ENCODE measurements at places on chromosomes 2 and 18.

GRCh38 chr2:109636317-109636716, 22.2 kb downstream of the SOWAHC start:
- no peak for DNase-seq

DNA sequence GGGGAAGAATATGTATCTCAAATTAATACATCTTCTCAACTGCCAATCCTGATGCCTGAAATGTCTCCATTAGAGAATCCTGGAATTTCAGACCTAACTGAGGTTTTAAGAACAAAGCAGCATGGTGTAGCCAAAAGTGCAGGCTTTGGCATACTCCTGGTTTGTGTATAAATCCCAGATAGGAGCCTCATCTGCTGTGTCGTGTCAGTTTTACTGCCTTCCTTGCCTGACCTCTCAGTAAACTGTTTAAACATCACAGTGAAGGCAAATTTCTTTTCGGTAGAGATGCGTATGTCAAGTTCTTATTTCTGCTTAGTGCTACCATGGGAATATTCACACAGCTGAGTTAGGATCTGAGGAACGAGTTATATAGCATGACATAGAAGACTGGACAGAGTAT, 7.3 kb downstream of the SCG2 start:
- DNase-seq = no peak

- no peak for DNase-seq
Measured at GRCh38 chr2:239305771-239306170, 95.0 kb downstream of the HDAC4 start.

DNA sequence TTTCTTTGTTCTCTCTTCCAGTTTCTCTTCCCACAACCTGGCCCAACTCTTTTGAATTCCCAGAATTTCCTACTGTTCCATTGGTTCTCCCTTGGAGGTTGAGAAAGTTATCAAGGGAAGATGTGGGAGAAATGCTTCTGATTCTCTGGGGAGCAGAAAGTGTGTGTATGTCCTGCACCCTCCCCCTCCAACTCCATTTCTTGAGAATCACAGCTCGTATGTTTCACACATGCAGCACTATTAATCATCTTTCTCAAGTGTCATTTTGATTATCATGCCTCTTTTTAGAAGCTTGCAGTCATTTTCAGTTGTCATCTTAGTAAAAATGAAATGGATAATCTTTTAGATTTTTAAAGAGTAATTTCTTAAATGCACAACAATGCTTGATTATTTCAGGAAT, 296.8 kb upstream of the SLC39A10 start:
- DNase-seq = no peak

GRCh38 chr2:175930504-175930903, 71.6 kb downstream of the LNPK start:
- DNase-seq = no peak

GRCh38 chr2:25816249-25816648, 62.0 kb downstream of the ASXL2 start:
- no peak for DNase-seq

- no peak for DNase-seq
Measured at GRCh38 chr2:155178921-155179320, 480.4 kb downstream of the KCNJ3 start.

DNA sequence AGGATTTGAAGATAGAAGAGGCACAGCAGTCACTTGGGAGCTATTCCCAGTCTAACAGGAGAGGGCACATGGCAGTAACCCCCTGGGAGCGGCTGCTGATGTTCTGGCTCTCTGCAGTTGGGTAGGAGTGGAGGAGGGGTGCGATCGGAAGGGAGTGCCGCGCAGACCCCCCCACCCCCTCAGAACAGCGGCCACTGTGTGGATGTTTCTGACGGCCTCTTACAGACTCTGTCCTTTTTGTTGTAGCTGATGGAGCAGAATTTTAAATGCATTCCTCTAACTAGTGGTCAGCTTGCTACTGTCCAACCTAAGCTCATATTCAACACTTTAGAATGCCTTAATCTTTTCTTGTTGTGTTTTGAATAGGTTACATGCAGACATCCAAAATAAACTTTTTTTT, 127.9 kb downstream of the AGAP1 start:
- DNase-seq = no peak

DNA sequence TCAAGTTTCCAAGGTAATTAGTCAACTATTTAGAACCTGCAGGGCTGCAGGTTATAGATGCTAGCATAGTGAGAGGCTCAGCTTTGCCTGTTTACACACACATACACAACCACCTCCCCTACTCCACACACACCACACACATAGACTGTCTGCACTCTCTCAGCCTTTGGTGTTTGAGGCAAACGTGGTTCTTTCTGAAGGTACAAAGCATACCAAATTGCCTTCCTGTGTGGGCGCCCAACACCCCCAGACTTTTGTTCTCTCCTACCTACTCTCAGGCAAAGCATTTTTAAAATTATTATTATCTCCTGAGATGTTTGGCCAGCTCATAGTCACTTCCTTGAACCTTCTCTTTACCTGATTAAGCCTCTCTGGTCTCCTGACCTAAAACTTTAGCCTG, 44.9 kb downstream of the MYO3B start:
- no peak for DNase-seq

DNA sequence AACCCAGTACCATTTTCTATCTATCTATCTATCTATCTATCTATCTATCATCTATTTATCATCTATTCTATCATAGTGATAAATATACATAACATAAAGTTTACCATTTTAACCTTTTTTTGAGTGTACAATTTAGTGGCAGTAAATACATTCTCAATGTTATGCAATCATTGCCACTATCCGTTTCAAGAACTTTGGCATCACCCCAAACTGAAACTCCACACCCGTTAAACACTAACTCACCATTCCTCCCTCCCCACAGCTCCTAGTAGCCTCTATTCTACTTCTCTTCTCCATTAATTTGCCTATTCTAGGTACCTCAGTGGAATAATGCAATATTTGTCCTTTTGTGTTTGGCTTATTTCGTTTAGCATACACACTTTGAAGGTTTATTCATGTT, 82.5 kb upstream of the KCNE4 start:
- DNase-seq = no peak

DNA sequence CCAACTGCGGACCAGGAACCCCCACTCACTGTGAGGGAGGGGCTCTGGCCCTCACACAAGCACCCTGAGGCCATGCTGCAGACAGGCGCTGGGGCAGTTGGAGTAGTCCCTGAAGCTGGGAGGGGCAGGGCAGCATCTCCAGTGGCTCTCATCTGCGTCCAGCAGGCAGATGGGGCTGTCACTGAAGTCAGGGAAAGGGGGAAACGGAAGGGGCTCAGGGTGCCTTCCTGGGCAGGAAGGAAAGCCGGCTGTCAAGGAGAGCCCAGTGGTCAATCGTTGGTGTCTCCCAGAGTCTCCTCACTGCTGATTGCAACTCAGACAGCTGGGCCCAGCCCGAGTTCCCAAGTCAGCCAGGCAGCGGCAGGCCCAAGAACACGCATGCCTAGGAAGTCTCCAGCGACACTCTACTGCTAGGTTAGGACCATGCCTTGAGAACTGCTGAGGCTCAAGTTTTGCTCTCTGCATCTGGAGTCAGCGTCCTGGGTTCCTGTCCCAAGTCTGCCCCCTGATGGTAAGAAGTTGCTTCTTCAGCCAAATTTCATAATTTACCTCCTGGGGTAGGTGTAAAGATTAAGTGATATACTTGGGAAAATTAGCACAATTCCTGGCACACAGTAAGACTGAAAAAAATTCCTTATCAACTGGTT, 27.4 kb upstream of the NMUR1 start:
- DNase-seq = no peak

GRCh38 chr2:112293636-112294401, 18.4 kb downstream of the ZC3H6 start:
- DNase-seq = no peak

- no peak for DNase-seq
Measured at GRCh38 chr2:157901325-157901724, 25.2 kb upstream of the ACVR1 start.

GRCh38 chr2:126950504-126950903, 51.8 kb downstream of the TEX51 start:
- no peak for DNase-seq

Measured in left forelimb (tissue), 1 donor.